NCI-H1417 treated with DMSO at 0.1 percent for 48 hours (cell line): ENCODE measurements at places on chromosomes 16 and 17.

DNA sequence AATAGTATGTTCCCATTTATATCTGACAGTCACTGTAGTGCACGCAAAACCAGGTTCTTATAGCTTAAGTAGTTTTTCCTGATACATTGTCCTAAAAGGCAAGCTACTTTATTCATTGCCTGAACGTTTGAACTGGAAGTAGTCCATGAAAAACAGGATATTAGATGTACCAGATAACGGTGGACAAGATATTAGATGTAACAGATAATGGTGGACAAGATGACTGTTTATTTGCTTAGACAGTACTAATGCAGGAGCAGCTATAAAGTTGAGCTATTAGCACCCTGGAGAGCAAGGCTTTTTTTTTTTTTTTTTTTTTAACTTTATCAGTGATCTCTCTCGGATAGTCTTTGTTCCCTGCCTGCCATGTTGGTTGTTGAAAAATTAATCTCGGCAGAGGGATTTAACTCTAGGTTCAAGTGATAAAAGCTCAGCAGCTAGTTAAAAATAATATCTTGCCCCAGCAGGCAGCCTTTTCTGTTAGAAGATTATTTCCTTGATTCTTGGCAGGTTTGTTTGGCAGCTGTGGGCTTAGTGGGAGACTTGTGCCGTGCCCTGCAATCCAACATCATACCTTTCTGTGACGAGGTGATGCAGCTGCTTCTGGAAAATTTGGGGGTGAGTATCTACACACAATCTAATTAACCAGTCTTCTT is 17.3 kb upstream of the TBKBP1 start:
- no peak for DNase-seq

DNA sequence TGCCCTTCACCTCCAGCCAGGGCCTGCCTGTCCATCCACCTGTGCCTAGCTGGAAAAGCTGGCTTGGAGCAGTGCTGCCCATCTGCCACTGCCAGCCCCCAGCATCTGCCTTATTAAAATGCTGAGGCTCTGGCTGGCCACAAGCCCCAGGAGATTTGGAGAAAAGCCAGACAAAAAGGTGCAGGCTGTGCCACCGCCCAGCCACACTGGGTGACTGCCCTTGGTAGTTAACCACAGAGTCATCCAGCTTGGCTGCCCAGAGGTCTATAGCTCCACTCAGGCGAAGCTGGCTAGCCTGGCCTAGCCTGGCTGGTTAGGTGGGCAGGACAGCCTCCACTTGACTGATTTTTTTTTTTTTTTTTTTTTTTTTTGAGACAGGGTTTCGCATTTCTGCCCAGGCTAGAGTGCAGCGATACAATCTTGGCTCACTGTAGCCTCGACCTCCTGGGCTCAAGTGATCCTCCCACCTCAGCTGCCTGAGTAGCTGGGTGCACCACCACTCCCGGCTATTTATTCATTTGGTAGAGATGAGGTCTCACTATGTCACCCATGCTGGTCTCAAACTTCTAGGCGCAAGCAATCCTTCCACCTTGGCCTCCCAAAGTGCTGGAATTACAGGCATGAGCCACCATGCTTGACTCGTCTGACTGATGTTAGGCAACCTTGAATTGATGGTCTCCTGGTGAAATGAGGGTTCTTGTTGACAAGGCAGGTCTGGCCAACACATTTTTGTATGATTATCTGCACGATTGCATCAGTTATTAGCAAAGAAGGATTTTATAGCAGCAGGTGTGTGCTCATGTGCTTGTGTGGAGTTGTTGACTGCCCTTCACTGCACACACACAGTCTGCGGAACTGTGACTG is 103.8 kb downstream of the RAB11FIP4 start:
- DNase-seq = no peak

GRCh38 chr16:82657239-82657638 is 30.5 kb downstream of the CDH13 start:
- no peak for DNase-seq

DNA sequence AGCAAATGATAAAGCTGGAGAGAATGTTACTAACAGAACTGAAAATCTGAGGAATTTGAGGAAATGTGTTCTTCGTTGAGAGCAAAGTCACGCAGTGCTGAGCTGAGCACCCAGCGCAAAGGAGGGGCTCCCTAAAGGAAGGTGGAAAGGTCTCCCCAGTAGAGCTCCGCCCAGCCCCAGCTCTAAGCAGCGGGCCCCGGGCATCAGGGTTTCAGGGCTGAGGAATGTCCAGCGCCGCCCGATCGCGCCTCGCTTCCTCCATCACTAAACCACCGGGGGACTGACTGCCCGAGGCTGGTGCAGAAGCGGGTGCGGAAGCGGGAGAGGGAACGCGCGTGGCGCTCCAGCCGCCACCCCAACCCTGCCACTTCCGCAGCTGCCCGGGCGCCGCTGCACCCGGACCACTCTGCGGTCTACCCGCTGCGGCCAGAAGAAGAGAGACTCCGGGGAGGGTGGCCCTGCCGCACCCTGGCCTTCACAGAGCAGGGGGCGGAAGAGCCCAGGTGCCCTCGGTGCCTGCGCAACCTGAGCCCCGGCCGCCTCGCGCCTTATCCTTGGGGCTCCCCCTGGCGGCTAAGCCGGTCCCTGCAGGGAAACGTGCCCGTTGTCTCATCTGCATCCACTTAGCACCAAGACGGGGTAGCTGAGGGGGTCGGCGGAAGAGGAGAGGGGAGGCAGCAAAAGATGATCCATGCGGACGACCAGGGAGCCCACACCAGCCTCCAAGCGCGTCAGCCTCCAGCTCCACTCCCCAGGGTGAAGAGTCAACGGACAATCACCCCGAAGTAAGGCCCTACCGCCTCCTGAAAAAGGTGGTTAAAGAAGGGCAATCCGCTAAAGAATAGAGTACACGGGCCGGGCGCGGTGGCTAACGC is 12.4 kb upstream of the GUCY2D start:
- no peak for DNase-seq

GRCh38 chr17:49676276-49676868 is 1.5 kb downstream of the SPOP start:
- DNase-seq = no peak

GRCh38 chr17:55237841-55238178 is 26.9 kb upstream of the HLF start:
- DNase-seq = peak; percentile 36

GRCh38 chr16:54602666-54603065 is 316.1 kb upstream of the IRX3 start:
- DNase-seq = no peak

- no peak for DNase-seq
These were observed 3.3 kb upstream of the COG1 start for GRCh38 chr17:73189417-73190099.

DNA sequence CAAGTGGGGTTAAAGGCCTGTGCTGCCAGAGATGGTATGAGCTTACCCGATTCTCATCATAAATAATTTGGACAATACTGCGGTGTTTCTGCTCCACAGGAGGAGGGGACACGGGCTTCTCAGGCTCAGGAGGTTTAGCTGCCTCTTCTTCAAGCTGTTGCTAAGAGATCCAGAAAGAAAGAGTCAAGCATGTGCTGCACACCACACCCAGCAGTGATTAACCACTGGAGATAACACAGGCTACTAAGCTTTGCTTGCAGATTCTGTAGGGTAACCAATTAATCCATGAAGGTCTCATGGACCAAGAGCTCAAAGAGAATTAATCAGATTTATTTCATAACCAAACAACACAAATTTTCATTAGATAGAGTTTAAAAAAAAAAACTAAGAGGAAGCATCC is 56.6 kb downstream of the NCOR1 start:
- DNase-seq = no peak

GRCh38 chr16:21208446-21209230 is 2.7 kb downstream of the ZP2 start:
- DNase-seq = no peak
